Motor neuron (in vitro differentiated cells): ENCODE measurements at places on chromosomes 16 and 17.

DNA sequence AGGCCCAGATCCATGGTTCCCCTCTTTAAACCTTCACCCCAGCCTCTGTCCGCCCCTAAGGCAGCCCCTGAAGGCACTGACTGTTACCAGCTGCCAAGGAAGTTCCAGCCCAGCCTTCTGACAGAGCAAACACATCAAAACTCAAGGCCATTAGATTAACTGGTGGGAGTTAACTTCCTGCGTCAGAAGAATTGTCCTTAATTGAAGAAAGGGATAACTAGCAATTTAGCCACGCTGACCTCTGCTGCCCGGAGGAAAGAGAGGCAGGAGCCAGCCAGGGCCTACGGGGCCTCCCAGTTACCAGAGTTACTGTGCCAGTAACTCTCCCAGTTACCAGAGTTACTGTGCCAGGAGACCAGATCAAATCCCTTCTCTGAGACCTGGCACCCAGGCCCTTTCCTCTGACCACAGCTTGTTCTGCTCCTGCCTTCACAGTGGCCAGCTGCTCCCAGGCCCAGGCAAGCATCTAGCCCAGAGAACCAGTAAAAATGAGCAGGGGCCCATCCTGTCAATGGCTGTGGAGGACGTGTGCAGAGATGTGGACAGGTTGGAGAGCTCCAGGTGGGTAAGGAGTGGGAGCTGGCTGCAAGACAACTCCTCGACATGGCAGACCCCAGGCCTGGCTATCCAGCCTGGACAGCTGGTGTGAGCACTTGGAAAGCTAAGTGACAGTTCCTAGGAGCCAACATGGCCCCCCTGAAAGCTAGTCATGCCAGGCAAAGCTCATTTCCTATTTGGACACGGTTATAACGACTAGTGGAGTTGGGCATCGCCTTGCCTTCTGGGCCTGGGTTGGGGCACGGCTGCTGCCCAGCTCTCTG is 2.8 kb upstream of the PITPNM3 start:
- ATAC-seq: no peak

DNA sequence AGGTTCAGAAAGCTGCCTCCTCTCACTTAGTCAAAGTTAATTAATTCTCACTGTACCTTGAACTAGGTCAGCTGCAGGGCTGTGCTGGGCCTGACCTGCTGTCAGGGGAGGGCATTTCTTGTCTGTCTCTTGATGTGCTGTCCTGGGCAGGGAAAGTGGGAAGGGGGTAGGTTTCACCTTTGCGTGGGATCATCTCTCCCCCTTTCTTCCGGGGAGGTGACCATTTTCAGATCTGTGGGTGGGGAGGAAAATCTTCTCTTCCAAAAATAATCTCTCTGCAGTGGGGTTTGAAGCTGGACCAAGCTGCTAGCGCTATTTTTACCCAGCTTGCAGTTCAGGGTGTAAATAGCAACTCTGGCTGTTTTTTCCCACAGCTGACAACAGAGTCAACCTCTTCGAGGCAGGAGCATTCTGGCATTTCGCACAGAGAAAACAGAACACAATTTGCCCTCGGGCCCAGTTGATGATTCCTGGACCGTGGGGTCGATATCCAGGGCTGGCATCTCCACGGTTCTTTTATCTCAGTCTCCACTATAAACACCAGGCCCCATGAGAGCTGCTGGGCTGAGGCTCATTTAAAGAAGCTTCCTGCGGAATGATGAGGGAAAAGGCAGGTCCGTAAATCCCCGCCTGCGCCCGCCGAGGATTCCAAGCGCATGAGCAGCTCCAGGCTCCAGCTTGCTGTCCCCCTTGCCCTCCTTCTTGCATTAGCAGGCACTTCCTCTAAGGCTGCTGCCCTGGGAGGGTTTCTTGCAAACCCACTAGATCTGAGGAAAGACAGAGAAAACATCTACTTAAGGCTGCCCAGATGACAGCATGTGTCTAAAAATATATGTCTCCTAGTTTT is 93.9 kb downstream of the YPEL2 start:
- ATAC-seq: no peak

DNA sequence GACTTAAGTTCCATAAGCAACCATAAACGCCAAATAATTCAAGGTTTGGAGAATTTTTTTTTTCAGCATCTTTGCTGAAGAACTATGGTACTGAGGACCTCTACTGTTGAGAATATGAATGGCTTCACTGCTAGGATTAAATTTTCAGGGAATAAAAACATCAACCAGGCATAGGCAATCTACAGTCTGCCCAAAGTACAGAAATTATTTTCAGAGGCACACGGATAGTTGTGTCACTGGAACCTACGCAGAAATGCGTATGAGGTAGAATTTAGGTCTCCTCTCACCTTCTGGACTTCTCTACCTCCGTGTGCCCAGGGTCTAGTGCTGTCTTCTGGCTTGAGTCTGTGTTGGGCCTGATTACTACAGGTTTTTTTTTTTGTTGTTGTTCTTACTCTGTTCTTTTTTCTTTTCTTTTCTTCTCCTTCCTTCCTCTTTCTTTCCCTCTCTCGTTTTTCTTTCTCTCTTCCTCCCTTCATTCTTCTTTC is 39.7 kb downstream of the NACA2 start:
- ATAC-seq: no peak

- ATAC-seq: peak; percentile 58
These were observed 11.4 kb downstream of the CHST4 start for GRCh38 chr16:71537643-71538042.

DNA sequence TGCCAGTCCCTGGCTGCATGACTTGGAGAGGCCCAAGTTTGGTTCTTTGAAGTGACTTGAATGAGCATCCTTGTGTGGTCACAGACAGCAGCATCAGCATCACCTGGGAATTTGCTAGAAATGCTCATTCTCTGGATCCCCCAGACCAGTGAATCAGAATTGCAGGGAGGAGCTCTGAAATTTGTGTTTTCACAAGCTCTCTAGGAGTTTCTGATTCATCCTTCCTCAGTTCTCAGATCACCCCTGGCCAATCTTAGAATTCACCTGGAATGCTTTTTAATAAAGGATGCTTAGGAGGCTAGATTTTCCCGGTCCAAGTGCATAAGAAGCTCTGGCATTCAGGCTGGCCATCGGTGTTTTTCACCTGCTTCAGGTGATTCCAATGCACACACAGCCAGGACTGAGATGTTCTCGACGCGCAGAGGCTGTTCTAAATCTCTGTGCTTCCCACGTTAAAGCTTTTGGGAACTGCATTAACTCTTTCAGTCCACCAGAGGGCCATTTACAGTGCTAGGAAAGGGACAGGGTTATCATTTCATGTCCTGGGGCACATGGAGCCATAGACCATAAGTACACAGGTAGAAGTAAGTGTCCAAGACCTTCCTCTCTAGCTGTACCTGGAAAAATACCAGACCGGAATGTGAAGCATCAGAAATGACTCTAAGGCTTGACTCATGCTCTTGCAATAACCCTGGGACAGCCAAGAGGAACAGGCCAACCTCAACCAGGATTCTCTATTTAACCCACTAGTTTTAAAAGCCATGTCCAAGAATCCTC is 85.7 kb upstream of the XYLT1 start:
- no peak for ATAC-seq
